Stimulated activated CD4-positive, alpha-beta T cell treated with anti-CD3 and anti-CD28 coated beads, Interleukin-2, amount 100 ng/mL, for 24 hours (primary cell): ENCODE measurements at places on chromosomes 3 and 15.

GRCh38 chr15:98735895-98736617 lies 87.7 kb downstream of the IGF1R start:
- DNase-seq, result no peak

DNA sequence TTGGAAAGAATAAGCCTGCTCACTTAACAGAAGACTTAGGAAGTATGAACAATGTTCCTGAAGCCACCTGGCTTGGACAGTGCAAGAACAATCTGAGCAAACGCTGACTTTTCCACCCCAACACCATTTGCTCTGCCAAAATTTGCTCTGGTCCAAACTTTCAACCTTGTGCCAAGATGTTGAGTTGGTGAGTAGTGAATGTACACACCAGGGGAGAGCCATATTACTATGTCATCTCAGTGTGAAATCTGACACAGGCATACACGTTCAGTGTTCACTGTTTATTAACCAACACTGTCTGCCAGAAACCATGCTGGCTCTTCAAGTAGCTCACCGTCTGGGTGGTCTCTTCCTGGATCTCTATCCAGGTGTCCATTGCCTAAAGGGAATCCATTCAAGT lies 152.9 kb upstream of the LPP start:
- DNase-seq, result no peak

- DNase-seq, result no peak
These were observed 112.7 kb downstream of the NFKBIZ start for GRCh38 chr3:101962055-101962454.

GRCh38 chr15:55240125-55240760 lies 43.5 kb upstream of the RSL24D1 start:
- no peak for DNase-seq

- no peak for DNase-seq
These were observed 30.5 kb upstream of the ATP13A3 start for GRCh38 chr3:194517333-194517732.

- no peak for DNase-seq
These were observed 23.9 kb upstream of the TMEM108 start for GRCh38 chr3:133014325-133014724.

DNA sequence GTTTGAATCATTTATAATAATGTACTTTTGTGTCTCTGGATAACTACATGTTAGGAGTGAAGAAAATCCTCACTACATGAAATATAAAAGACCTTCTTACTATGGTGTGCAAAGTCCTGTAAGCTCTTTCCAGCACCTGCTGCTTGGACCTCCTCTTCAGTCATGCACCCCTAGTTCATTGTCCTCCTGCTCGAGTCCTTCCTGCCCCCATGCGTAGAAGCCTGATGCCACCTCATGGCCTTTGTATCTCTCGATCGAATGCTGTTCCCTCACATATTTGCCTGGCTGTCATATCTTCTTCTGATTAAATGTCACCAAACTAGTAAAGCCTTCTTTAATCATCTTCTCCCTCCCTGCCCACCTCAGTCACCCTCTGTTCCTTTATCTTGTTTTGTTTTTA lies 49.9 kb upstream of the SUCLG2 start:
- DNase-seq, result no peak

GRCh38 chr3:192888190-192888589 lies 29.5 kb downstream of the MB21D2 start:
- no peak for DNase-seq
